ENCODE measurements at places on chromosomes 7 and 10.
A peak's percentile ranks its signal among the peaks of the same experiment; 100 is the strongest.

GRCh38 chr10:46227571-46227935 is 59.2 kb upstream of the ANTXRL start:
- DNase-seq = no peak

GRCh38 chr10:32417911-32418547 is 27.9 kb upstream of the CCDC7 start:
- no peak for DNase-seq

DNA sequence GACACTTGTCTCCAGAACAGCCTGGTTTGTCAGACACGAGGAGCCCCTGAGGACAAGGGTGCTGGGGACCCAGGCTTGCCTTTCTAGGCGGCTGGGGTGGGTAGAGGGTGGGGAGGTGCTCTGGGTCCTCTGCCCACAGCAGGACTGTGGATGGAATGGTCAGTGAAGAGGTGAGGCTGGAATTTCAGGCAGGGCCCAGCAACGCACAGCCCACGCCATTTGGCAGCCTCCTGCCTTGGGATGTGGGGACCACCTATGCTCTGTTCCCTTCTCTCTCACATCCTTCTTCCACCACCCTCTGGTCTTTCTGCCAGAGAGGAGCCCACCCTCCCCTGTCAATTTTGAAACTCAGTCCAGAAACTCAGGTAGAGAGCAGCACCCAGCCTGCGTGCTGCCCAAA is 103.2 kb downstream of the CXCL12 start:
- DNase-seq = no peak

- DNase-seq = no peak
Observed at GRCh38 chr7:33614357-33615117, 290.8 kb upstream of the BMPER start.

DNA sequence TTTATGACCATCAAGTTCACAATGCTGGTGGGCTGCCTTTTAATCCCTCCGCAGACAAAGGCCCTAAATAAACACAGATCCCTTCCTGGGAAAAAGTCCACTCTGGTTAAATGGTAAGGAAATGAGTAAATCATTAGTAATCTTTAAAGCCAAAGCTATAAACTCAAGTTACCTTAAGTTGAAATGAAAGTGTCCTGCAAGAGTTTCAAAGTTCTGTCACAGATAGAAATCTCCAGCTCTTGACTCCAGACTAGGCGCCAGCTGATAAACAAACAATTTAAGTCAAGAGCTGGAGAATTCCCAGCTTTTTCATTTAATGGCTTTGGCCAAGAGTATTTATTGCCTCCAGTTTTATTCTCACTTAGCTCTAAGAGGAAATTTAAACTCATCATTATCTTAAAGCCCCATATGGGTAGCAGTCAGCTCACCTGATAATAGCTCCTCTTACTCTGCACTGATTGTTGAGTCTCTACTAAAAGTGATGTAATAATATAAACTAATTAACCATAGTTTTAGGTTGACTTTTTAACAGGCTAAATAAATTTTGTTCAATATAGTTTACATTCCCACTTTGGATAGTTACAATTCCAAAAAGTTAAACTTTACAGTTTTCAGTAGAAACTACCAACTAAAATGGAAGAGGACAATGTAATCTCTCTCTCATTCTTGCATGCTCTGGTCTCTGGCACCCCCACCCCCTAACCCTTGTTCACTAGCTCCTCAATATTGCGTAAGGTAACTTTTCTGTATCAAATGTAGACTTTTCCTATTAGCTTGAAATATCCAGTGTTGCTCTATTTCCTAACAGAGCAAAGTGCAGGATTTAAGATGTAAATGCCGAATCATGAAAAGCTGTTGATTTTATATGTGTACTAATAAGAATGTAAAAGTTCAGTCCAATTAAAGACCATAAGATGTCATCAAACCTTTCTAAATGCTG is 56.1 kb downstream of the HIBADH start:
- DNase-seq = no peak

- DNase-seq = no peak
Observed at GRCh38 chr7:46210467-46210866, 289.4 kb upstream of the IGFBP3 start.

GRCh38 chr7:131300572-131301466 is 26.9 kb upstream of the MKLN1 start:
- DNase-seq = peak; percentile 35
